ENCODE measurements at places on chromosomes 12 and 14.

DNA sequence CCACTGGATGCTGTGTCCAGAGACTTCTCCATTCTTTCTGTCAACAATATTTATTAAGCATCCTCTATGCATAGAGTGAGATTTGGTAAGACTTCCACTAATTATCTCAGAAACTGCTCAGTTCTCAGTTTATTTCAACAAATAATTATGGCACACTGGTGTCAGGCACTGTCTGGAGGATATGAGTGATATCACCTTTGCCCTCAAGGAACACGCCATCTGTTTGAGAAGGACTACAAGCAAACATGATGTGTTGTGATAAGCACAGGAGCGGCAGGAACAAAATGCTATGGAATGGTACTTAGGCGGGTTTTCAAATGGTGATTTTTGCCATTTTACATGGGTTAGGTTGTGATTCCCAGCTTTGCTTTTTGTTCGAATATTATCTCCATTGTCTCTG, 229.2 kb downstream of the DPF3 start:
- DNase-seq, result no peak

GRCh38 chr14:96359959-96360358, 3.2 kb downstream of the ATG2B start:
- DNase-seq, result no peak

DNA sequence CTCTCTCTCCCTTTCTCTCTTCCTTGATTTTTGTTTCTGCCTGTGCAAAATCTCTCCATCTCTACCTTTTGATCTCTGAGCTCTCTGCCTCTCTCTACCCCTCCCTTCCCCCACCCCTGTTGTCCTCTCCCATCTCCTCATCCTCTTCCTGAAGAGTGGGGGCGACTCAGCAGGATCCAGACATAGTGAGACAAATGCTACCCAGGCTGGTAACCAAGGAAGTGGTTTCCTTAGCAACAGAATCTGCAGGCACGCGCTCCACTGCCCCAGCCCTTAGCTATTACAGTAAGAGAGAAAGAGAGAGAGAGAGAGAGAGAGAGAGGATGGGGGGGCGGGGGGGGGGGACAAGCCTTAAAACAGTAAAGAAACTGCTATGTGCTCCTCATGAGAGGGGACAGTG, 85.6 kb downstream of the CMKLR1 start:
- no peak for DNase-seq

DNA sequence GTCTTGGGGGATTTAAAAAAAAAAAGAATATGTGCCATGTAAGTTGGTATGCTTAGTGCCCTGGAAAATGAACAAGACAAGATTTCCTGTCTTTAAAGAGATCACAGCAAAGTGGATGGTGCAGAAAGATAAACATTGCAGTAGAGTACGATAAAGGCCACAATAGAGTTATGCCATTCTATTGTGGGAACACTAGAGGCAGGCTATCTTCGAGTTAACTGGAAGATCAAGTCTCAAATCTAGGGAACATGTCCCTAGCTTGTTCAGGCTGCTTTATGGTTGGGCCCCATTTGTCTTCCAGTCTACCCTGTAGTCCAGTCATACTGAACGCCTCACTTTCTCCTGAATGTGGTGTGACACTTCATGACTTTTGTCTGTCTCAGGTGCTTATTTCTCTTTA, 18.7 kb upstream of the CCT2 start:
- no peak for DNase-seq

- peak; percentile 53 for DNase-seq
Measured at GRCh38 chr12:46266869-46267574, 1.8 kb downstream of the SLC38A1 start.

DNA sequence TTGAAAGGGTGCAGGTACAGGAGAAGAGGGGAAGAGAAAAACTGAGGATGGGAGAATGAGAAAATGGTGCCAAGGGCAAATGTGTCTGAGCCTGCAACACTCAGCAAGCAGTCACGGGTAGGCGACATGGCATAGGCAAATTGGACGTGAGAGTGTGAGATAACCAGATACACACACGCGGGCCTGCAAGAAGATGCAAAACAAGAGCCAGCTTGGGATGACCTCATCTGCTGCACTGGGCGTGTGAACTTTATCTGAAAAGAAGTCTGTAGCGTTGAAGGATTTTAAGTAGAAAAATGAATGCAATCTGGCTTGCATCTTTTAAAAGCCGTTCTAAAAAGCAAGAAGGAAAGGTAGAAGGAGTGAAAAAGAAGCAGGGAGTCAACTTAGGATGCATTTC, 160.4 kb downstream of the NTF3 start:
- no peak for DNase-seq

GRCh38 chr14:37642125-37642524, 46.7 kb downstream of the TTC6 start:
- no peak for DNase-seq

DNA sequence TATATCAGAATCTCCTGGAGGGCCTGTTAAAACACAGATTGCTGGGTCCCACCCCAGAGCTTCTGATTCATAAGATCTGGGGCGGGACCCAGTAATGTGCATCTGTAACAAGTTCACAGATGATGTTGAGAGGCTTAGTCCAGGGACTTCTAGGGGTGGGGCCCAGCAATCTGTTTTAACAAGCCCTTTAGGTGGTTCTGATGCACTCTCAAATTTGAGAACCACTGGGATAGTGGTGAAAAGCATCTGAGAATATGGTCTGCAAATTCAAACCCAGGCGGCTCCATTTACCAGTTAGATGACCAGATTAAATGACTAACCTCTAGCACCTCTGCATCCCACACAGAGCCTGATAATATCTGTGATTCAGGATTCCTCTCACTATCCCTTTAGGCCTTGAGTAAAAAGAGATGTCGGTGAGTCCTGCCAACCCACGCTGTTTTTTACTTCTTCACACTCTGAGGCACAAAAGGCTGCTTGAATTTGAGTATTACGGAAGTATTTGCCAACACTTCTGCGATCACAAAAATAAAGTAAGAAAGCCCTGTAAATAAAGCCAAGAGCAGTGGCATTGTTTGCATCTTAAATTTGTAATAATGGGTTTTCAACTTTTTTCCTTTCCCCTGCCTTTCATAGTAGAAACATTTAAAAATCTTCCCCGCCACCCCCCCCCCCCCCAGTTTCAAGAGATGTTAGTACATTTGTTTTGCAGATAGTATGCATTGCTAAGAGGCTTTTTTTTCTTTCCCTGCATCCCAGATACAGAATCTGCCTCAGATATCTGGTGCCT, 1.8 kb upstream of the FRS2 start:
- DNase-seq, result no peak

GRCh38 chr12:129325566-129325965, 472.3 kb downstream of the GLT1D1 start:
- no peak for DNase-seq

- no peak for DNase-seq
Measured at GRCh38 chr12:124543590-124544310, 23.7 kb downstream of the NCOR2 start.

DNA sequence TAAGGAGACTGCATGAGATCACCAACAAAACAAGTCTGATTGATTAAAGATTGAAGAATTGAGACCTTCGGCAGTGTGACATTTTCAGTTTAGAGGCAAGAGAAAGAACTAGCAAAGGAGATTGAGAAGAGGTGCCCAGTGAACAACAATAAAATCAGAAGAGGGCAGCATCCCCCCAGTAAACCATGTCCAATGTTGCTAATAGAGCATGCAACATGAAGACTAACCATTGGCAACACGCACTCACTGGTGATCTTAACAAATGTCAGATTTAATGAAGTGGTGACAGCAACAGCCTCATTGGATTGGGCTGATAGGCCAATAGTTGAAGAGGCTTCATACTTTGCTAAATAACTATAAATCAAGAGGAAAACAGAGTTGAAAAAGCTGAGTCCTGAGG, 20.7 kb upstream of the TAS2R14 start:
- no peak for DNase-seq

DNA sequence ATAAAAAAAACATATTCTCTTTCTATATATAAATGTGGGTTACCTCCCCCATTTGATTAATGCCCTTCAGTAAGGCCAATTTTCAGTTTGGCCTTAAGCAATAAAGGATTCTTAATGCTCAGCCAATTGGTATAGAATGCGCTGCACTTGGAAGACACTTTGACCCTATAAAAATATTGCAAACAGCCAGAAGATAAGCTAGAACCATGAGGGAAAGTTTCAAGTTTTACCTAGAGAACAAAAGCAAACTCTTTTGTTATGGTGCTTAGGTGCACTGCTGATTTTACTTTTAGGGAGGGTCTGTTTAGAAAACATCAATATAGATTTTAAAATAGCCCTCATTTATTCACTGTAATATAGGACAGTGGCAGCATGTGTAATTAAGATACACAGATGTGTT, 251.6 kb upstream of the SLC16A7 start:
- DNase-seq, result no peak

Measured in T-helper 9 cell (primary cell).